Endothelial cell (in vitro differentiated cells): ENCODE measurements at places on chromosomes 1 and 21.
A peak's percentile ranks its signal among the peaks of the same experiment; 100 is the strongest.

- no peak for DNase-seq
Observed at GRCh38 chr1:25245809-25246599, 1.2 kb downstream of the RSRP1 start.

DNA sequence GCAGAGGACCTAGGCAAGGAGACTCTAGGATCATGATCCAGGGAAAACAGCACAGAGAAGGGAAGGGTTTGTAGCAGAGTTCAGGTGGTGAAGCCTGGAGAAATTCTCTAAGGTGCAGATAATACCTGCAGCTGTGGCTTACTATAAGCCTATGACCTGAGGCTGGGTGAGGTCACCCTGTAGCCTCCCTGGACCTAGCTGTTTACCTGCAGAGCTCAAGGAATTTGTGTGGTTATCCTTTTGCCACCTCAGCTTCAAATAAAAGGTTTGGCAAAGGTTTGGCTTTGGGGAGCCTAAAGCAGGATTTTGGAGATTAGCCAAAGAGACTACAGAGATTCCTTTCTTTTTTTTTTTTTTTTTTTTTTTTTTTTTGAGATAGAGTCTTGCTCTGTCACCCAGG lies 79.5 kb upstream of the ZNF648 start:
- DNase-seq = no peak

DNA sequence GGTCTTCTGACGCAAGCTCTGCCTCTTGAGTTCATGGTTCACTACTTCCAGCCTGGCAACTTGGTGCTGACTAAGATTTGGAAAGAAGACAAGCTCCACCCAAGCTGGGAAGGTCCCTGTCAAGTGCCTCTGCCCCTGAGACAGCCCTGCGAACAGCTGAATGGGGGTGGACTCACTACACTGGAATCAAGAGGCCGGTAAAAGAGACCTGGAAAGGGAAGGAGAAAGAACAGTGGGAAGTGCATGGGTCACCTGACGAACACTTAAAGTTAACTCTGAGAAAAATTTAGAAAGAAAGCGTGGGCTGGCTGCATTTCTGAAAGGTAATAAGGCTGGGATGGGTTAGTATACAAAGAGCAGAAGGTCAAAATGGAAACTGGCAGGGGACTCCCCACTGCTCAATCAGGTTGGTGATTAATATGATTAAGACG lies 26.1 kb upstream of the ZNF496 start:
- DNase-seq = no peak

DNA sequence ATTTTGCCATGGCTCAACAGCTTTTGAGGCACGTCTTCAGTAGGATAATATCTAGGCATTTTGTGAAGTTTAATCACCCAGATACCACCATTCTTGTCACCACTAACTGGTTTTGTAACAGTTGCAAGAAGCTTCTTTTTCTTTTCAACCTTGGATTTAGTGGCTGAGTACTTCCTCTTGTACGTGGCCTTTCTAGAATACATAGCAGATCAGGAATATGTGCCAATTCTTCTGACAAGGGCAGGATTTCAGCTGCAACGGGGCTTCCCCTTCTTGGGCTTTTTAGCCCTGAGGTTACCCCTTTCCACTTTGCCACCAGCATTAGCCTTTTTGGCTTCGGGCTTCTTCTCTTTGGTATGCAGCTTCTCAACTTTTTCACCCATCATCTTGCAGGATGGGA lies 79.3 kb upstream of the WARS2 start:
- DNase-seq = no peak

- DNase-seq = no peak
Observed at GRCh38 chr1:192550922-192551534, 24.5 kb upstream of the RGS1 start.

GRCh38 chr1:150829751-150830150 lies 21.7 kb upstream of the CTSK start:
- DNase-seq = no peak

GRCh38 chr1:243746751-243747150 lies 103.3 kb downstream of the AKT3 start:
- no peak for DNase-seq

- DNase-seq = no peak
Observed at GRCh38 chr1:87560601-87561360, 232.1 kb downstream of the LMO4 start.

GRCh38 chr1:238964631-238965030 lies 421.7 kb upstream of the CHRM3 start:
- DNase-seq = no peak

- DNase-seq = peak; percentile 31
Observed at GRCh38 chr1:165871311-165872067, 44.1 kb downstream of the UCK2 start.

- no peak for DNase-seq
Observed at GRCh38 chr1:48715921-48716320, 60.8 kb downstream of the BEND5 start.
